ENCODE measurements at places on chromosomes 7 and 10.
A peak's percentile ranks its signal among the peaks of the same experiment; 100 is the strongest.

GRCh38 chr7:142808461-142808801 is 37.7 kb downstream of the PRSS2 start:
- no peak for DNase-seq

DNA sequence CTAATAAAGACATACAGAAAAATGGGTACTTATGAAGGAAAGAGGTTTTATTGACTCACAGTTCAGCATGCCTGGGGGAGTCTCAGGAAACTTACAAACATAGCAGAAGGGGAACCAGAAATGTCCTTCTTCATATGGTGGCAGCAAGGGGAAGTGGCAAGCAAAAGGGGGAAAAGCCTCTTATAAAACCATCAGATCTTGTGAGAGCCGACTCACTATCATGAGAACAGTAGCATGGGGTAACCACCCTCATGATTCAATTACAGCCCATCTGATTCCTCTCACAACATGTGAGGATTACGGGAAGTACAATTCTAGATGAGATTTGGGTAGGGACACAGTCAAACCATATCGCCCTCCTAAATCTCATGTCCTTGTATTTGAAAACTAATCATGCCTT is 1305.4 kb upstream of the SORCS1 start:
- no peak for DNase-seq

DNA sequence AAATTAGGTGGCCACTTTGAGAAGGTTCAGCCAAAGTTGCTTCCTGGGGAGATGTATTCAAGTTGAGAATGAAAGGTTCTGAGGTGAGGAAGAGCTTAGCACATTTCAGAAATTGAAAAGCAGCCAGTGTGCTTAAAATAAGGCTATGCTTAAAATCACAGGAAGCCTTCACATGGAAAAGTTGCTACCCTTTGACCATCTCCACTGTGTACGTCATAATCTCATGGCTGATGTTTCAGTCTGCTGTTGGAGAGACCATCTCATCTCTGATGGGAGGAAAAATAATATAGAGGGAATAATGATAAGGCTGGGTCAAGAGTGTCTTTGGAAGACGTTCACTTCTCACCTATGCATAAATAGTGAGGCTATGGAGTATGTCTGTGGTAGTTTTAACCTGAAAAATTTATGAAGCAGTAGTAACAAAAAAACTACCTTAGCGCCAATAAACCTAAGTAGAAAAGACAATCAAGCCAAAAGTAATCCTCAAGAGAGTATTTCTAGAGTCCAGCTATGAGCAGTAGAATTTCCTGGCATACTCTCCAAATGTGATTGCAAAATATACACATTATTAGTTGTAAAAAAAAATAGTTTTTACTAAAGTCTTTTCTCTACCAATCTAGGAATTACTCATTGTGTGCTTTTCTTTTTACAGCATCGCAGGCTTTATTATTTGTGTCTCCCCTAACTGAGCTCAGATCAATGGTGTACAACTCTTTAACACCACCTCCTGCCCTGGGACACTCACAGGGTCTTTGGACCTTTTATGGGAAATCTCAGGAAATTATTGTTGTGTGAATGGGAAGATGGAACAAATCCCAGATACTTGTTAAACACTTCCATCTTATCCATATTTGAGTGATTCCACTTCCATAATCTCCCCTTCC is 435.2 kb upstream of the LRGUK start:
- DNase-seq: no peak

DNA sequence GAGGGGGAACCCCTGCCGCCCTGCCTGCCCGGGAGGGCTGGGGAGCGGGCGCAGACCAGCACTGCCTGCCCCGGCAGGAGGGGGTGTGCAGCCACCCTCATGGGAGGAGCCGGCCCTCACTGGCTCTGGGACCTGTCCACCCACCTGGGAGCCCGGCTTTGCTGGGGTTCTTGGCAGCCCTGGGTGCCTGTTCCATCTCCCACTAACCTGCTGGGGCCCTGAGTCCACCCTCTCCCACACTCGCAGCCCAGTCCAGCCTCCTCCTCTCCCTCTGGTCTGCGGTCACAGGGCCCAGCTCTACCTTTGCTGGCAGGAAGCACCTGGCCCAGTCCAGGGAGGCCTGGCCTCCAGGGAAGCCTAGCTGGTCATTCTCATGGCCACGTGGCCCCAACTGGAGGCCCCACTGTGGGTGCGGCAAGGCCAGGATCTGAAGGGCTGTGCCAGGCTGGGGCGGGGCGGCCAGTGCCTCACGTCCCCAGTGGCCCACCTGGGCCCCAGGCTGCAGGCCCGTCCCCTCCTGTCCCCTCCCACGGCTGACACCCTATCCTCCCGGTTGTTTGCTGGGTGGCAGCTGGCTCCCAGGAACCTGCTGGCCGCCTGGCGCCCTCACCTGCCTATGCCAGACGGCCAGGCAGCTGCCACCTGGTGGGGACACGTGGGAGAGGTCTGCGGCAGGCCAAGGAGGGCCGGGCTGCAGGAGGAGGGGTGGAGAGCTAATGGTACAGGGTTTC is at the start of gene TMEM184A:
Gene TMEM184A, minus strand, starts transcription at position 393 of the 731 bp plus-strand sequence. CDS start 721 bp downstream, outside the sequence.
- peak; percentile 50 for DNase-seq

DNA sequence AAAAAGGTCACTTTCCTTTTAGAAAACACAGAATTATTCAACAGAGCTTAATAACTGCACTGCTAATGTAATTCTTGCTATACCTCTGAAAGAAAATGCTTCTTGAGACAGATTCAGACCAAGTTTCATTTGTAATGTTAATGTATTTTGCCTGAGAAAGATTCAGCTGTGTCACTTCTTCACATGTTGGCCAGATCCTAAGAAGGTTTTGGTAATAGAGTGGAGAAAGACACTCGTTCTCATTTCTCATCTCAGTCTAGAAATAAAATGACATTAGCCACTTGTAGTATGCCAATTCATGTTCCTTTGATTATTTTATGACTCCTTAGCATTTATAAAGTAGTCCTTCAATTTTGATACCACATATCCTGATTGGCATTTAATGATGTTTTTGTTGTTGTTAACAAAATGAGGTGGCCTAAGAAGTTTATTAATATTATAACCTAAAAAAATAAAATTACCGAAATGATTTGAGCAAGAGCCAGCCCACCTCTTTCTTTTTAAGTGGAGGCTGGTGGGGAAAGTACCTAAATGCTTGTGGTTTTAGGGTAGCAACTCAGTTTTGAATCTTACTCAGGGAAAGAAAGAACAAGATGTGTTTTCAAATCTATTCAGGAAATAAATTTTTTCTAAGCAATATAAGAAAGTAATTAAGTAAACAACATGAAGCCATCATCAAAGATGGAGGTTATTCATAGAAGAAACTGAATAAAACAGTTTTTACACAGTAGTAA is 16.4 kb upstream of the ELAPOR2 start:
- DNase-seq: no peak

All from SW 1271 (cell line).